ENCODE measurements at places on chromosomes 3 and 15.

GRCh38 chr15:87648278-87648677 lies 608.3 kb downstream of the NTRK3 start:
- no peak for DNase-seq

GRCh38 chr15:68618394-68618793 lies 39.6 kb downstream of the CORO2B start:
- DNase-seq = no peak

- no peak for DNase-seq
Measured at GRCh38 chr3:25697553-25697952, 32.8 kb upstream of the TOP2B start.

DNA sequence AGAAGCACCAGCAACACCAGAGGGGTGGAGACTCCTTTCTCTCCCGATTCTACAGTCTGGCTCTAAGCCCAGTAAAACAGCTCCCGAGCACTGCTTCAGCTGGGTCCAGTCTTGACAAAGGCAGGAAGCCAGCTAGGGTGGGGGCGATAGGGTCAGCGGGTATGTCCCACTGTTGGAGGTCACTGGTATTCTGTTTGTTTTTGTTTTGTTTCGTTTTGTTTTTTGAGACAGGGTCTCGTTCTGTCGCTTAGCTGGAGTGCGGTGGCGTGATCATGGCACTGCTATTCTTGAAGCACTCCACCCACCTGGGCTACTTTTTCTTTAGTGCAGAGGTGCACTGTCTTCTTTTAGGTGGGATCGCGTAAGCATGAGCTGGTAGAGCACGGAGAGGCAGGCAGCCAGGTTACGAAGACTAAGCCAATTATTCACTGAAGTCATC lies 16.3 kb downstream of the GCSAM start:
- DNase-seq = no peak

DNA sequence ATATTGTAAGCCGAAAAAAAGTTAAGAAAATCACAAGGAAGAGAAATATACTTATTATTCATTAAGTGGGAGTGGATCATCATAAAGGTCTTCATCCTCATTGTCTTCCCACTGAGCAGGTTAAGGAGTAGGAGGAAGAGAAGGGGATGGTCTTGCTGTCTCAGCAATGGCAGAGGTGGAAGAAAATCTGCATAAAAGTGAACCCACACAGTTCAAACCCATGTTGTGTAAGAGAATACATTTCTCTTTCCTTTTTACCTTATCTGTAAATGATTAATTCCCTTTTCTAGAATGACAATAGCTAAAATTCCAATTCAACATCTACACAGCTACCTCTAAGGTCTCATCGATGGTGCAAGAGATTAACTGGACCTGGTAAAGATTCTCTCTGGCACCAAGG lies 904.6 kb downstream of the EPHA3 start:
- no peak for DNase-seq

Measured in nephron progenitor cell (in vitro differentiated cells).